ENCODE measurements at places on chromosomes 2 and 18.

- peak; percentile 75 for DNase-seq
These were observed 146.5 kb upstream of the MMADHC start for GRCh38 chr2:149733936-149734685.

DNA sequence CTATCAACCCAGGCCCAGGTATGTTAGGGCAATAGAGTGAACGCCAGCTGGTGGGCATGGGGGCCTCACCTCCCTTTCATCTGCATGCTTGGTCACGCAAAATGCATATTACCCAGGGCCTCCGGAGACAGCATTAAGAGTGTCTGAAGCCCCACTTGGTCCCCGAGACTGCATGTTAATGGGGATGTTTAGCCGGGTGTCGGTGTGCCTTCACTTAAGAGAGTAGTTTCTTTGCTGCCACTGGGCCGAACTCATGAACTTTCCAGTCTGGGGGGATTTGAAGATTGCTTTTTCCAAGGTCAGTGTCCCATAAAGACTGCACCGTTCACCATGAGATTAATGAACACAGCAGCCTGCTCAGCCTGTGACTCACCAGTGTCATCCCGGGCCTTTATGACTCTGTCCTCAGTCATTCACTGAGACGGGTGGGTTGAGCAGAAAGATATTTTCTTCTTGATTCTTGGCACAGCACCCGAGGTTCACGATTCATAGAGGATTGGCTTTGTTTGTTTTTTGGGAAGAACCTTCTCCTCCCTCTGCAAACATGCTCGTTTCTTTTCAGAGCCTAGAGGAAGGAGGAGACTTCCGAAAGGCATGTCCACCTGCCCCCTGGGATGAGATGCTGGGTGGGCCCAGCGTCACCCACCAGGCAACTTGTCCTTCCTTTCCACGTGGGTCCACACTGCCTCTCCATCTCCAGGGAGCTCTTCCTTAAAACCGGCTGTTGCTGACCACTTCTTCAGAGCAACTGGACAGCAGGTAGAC lies 199.1 kb downstream of the GLI2 start:
- DNase-seq: peak; percentile 94

GRCh38 chr2:96556441-96557330 lies 20.1 kb downstream of the ARID5A start:
- peak; percentile 98 for DNase-seq

GRCh38 chr2:116513991-116514390 lies 1300.5 kb upstream of the DDX18 start:
- no peak for DNase-seq

DNA sequence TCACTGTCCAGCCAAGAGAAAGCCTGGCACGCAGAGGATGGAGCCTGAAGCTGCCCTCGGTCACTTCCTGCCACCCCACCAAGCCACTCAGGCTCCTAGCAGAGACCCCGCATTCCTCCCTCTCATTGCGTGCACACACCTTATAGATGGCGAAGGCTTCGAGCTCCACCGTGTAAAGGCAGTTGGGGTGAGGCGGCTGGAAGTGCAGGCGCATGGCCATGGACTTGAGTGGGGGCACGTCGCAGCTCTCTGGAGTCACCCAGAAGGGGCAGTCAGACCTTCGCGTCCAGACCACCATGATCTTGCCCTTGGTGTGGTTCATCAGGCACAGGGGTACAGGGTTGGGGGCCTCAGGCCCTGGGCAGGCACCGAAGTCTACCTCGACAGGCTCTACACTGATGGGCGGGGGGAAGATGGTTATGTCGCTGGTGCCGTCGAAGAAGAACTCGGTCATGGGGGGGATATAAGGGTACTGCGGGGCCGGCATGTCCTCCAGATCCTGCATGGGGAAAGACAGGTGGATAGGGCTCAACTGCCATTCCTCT lies 13.7 kb downstream of the CFAP65 start:
- DNase-seq: no peak

- DNase-seq: no peak
These were observed 14.0 kb downstream of the CAPN10 start for GRCh38 chr2:240600451-240600961.

- peak; percentile 97 for DNase-seq
These were observed 2.2 kb downstream of the STAMBP start for GRCh38 chr2:73830871-73831401.

- DNase-seq: no peak
These were observed 94.5 kb upstream of the UPP2 start for GRCh38 chr2:158006961-158007719.

GRCh38 chr2:45960057-45960863 lies 308.8 kb downstream of the PRKCE start:
- no peak for DNase-seq

GRCh38 chr2:226690461-226691024 lies 109.1 kb downstream of the IRS1 start:
- DNase-seq: no peak

DNA sequence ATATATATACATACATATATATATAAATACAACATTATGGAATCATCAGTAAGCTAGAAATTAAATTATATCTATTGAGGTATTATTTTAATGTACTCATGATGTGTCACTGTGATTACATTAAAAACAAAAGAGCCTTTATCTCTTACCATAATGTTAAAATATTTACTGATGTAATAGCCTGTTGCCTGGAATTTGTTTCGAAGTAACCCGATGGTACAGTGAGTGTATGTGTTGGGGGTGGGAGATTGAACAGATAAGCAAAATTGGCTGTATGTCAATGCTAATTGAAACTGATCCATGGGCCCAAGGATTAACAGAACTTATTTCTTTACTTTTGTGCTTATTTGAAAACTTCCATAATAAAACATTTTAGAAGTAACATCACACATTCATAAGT lies 1473.2 kb downstream of the LRP1B start:
- no peak for DNase-seq

DNA sequence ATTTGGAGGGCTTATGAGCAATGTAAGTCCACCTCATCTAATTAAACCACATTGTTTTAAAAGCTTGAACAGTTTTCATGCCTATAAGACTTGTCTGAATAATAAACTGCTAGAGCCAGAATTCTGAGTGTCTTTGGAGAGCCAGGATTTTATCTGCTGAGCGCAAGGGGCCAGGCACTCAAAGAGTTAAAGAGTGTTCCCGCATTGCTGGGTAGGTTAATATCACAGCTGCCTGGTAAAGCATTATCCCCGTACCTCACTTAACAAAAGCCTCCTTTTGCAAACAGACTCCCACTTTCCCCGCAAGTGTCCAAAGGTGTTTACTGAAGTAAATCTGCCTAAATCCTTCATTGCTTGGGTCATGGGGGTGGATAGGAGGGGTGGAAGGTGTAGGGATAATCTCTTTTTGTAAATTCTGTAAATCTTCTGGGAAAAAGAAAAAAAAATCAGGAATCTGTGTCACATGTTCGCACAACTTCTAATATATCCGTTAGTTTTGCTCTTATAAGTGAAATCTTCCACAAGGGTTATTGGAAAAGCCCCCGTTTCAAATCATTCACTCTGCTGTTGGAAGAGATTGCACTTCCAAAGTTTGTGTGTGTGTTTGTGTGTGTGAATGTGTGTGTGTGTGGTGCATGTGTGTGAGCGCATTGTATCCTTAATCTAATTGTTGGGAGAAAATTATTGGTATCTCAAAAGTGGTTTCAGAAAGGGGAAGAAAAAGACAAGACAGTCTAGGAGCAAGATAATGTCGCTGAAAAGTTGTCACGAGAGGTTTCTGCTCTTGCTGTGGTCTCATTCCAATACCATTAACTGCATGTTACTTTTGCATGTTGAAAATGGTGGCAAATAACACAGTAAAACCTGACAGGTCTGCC lies 10.7 kb downstream of the ZEB2 start:
- peak; percentile 24 for DNase-seq

DNA sequence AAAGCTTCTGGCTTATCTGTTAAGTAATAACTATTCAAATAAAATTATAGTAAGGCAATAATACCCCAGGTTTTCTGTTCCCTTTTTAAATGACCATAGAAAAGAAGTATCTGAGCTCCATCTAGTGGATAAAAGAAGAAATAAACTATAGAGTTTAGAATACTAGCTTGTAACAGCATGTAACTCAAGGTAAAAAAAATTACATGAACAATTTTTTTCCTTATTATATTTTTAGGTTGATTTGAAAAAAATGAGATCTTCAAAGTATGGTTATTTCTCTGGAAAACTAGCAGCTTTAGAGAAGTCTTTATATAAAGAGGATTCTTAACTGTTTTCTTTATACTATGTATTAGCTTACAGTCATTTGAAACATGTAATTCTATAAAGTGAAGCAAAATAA lies 58.1 kb downstream of the NCKAP1 start:
- DNase-seq: peak; percentile 65

DNA sequence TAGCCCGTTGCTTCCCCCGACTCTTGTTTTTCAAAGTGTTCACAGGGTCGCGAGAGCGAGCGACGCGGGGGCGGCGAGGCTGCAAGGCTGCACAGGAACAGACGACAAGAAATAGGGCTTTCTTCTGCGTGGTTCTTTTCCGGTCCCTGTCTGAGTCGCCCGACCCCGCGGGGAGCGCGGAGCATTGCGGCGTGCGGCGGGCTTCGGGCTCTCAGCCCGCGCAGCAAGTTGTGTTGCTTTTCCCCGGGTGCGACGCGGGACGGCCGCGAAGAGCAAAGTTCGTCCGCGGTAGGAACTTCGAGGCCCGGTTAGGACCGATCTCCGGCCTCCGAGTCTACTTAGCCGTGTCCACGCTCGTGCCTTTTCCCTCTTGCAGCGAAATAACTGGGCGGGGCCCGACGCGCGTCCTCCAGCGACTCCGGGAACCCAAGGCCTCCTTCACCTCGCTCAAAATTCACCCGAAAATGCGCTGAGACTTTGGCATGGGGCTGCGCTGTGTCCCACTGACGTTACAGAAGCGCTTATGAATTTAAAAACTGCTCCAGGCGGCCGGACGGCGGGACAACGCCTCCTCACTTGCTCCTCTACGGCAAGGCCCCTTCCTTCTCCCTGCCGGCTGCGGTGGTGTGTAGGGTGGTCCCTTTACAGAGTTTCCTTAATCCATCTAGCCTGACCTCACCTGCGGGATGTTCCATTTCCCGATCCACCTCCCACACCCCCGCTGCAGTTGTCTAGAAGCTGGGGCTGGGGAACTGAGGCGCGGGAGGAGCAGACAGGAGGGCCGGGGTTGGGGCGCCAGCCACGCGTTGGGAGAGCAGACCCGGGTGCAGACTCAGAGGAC lies 1.5 kb upstream of the BCL2L11 start:
- no peak for DNase-seq

- no peak for DNase-seq
These were observed 364.1 kb downstream of the SS18 start for GRCh38 chr18:25726298-25726697.

DNA sequence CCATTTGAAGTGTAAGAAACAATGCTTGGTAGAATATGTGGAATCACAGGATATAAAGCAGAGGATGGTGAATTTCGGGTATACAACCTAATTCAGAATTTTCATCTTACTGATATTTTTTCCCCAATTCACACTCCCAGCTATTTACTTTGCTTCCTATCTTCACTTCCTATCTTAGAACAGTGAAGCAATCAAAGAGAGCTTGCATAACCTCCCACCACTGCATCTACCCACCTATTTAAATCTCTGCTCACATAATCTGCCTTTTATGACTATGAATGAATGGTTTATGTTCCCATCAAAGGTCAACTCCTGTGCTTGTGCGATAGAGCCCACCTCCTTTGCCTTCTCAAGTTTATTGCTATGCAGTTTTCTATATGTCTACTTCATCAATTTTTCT lies 3.3 kb downstream of the RMDN2 start:
- no peak for DNase-seq

GRCh38 chr2:38245114-38245641 lies 131.9 kb downstream of the ATL2 start:
- DNase-seq: peak; percentile 14

GRCh38 chr2:127121776-127122176 lies 14.8 kb upstream of the BIN1 start:
- DNase-seq: no peak

- DNase-seq: no peak
These were observed 78.9 kb downstream of the AFF3 start for GRCh38 chr2:100063459-100063953.

DNA sequence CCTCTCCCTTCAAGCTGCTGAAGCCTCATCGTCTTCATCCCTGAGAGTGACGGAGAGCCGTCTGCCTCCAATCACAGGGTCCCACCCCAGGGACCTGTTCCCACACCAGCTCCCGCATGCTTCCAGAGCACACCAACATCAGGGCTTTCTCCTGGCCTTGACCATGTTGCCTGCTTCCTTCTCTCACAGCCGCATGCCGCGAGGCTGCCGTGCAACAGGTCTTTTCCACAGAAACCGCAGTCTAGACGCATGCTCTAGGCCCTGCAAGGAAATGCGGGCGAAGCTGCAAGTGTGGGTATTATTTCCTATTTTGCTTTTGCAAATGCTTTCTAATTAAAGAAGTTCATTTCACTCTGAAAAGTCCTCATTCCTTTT lies 277.8 kb downstream of the EIPR1 start:
- no peak for DNase-seq

- DNase-seq: no peak
These were observed 67.9 kb upstream of the TMEM200C start for GRCh38 chr18:5963267-5963666.

GRCh38 chr2:113940891-113941290 lies 51.0 kb downstream of the ACTR3 start:
- no peak for DNase-seq

DNA sequence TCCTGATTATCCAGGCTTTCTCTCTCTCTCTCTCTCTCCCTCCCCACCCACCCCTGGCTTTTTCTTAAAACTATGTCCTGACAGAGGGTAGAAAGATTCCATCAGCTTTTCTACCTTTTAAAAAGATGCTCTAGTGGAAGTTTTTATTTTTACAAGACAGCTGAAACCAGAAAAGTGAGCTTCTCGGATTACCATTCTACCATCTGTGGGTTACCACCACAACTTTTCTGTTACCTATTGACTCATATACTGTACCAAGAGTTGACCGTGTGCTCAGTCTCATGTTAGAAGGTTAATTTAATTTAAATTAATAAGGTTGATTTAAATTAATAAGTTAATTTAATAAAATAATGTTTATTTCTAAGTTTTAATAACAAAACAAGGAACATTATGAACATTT lies 137.6 kb downstream of the UPP2 start:
- no peak for DNase-seq

DNA sequence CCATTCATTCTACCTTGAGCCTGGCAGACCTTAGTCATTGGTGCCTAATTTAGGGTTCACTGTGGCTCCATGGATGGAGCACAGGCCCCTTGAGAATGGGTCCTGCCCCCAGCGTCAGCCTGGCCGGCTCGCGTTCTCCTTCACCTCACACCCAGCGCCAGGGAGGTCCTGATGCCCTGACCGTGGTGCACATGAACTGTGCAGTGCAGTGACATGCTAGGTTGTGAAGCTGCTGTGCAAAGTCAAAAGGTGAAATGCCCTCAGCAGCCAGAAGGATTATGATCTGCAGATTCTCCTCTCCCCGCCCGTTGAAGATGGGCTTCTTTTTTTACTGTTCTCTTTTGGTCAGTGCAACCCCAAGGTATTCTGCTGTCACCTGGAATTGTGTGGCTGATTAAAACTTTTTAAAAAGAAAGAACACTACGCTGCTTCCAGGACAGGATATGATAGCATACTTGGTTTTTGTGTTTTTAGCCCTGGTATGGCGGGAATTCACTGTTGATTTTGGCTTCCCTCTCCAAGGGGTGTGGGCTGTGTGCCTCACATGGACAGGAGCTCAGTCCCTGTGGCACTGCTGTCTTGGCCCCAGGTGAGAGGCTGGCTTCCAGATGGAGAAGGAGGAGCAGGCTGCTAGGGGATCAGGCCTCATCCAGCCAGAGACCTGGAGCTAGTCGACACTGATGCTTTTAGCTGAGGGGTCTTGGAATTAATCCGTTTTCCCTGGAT lies 49.4 kb upstream of the MCFD2 start:
- DNase-seq: peak; percentile 21

- DNase-seq: peak; percentile 35
These were observed 71.3 kb upstream of the ACKR3 start for GRCh38 chr2:236498369-236498768.

GRCh38 chr2:121902171-121902591 lies 146.7 kb downstream of the TSN start:
- no peak for DNase-seq
